ENCODE measurements at places on chromosomes 3 and 15.
A peak's percentile ranks its signal among the peaks of the same experiment; 100 is the strongest.

DNA sequence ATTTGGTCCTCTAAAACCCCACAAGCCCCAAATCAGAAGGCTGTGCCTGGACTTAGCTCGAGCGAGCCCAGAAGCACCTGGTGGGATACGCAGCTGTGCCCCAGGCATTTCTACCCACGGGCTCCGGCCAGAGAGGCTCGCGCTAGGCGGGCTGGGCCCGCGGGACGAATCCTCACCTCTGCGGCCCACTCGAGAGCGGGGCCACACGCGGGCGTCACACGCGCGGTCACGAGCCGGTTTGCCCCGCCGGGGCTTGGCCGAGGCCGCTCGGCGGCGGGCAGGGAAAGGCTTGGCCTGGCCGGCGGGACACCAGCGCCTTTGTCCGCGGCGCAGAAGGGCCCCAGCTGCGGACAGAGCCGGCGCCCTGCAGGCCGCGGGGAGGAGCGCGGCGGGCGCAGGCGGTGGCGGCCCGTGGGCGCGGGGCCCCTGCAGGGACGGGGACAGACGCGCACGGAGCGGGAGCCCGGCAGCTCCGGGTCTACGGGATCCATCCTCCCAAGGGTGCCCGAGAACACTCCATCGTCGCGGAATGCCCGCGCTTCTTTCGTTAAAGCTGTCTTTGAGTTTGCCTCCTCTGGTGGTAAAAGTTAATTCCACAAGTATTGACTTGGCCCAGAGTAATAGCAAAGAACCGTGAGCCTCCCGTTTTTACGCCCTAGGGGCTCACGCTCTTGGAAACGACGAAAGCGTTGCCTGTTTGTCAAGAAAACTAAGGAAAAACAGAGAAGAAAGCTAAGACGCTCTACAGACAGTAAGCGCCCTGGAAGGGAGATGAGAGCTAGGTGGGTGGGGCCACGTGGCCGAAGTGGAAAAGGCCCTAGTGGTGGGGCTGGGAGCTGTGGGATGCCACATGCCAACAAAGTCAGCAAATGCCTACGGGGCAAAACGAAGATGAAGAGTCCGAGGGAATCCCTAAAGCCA, 26.4 kb downstream of the TYRO3 start:
- DNase-seq, result no peak

DNA sequence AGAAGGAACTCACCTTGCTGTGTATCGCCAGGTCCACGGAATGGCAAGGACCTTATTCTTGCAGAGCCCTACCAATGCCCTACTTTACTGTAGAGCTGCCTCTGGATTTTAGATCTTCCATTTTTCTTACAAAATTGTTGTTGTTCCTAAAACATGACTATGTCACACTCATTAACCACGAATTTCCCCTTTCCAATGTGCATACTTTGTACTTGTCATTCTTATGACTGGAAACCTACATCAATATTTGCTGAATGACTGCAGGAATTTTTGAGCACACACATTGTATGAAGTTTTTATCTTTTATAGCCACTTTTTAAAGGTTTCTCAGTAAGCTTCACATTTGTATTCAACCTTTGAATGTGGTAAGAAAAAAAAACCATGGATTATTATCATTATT, 35.9 kb upstream of the CMSS1 start:
- DNase-seq, result no peak

- no peak for DNase-seq
Observed at GRCh38 chr3:172803489-172803888, 53.0 kb downstream of the ECT2 start.

DNA sequence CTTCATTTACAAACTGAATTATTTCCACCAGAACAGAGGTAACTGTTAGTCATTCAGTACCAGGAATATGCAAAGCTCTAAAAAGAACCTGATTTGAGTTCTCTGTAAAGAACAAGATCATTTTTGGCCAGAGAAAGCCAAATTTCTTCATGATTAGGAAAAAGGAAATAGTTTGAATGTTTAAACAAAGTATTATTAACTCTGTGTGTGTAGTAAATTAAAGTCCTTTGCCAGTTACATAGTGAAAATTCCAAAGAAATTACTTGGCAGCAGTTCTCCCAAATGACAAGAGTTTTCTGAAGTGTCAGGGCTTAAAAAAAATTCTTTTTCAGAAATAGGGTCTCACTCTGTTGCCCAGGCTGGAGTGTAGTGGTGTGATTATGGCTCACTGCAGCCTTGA, 24.5 kb downstream of the QTRT2 start:
- DNase-seq, result no peak

- DNase-seq, result no peak
Observed at GRCh38 chr3:136958939-136959338, 1.2 kb downstream of the IL20RB start.

- DNase-seq, result no peak
Observed at GRCh38 chr3:80677796-80678195, 910.0 kb upstream of the ROBO1 start.

DNA sequence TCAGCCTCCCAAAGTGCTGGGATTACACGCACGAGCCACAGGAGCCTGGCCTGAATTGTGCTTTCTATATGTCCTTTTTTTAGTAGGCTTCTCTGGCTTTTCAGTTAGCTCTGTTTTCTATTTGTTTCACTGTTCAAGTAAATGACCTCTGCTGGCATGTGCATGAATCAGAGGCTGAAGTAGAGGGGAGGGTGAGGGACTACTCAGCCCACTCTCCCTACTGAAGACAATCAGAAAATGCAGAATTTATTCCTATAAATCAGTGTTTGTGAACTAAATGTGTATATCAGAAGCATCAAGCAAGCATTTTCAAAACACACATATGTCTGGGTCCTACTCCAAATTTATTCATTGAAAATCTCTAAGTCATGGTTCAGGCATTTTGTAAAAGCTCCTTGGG, 45.0 kb downstream of the ZMAT3 start:
- no peak for DNase-seq

DNA sequence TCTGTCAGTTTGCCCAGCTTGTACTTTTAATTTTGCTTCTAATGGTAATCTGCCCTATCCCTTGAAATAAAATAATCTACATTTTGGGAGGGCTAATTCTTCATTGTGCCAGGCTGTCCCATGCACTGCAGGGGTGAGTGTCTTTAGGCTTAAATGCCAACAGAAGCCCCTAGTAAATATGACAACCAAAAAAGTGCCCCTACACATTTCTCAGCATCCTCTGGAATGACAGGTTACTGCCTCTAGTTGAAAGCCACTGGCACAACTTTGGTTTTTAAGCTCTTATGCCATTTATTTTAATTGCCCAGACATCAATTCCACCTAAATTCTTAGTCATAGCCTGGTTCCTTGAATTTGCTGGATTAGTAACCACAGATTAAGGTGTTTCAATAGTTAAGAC, 3.4 kb downstream of the EPM2AIP1 start:
- no peak for DNase-seq

DNA sequence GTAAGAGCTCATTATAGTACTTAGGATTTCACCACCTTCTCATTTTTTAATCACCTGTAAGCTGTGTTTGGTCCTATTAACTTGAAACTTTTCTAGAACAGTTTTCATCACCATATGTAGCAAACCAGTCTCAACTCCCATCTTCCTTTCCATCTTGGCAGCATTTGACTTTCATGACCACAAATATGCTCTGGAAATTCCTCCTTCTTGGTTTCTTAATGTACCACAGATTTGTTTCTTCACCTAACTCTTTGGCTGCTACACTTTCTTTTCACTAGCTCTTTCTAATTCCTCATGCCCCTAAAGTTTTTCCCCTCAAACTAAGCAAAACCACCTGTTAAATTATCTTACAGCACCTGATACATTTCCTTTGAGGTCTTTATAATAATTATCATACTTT, 13.2 kb upstream of the NMB start:
- no peak for DNase-seq

GRCh38 chr15:38761681-38762080, 197.1 kb upstream of the RASGRP1 start:
- no peak for DNase-seq

- DNase-seq, result no peak
Observed at GRCh38 chr3:34364335-34364734, 565.9 kb downstream of the PDCD6IP start.

DNA sequence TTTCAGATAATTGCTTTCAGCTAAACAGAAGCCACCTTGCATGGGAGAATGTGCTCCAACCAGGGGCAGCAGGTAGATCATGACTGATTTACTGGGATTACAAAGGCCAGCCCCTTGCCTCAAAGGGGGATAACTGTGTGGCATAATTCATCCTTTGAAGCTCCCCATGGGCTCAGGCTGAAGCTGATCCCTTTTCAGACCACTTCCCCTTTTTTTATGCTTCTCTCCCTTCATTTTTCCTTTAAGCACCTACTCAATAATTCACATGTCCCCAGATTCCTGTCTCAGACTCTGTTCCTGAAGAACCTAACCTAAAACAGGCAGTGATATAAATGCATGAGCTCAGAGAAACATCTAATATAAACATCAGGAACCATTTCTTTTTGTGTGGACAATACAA, 8.2 kb upstream of the MYRIP start:
- DNase-seq, result no peak

- peak; percentile 9 for DNase-seq
Observed at GRCh38 chr3:129184396-129184657, 631 bp upstream of the CNBP start.

- DNase-seq, result no peak
Observed at GRCh38 chr3:131705558-131706051, 202.8 kb upstream of the MRPL3 start.

GRCh38 chr15:44647036-44647435, 16.4 kb downstream of the SPG11 start:
- DNase-seq, result no peak

DNA sequence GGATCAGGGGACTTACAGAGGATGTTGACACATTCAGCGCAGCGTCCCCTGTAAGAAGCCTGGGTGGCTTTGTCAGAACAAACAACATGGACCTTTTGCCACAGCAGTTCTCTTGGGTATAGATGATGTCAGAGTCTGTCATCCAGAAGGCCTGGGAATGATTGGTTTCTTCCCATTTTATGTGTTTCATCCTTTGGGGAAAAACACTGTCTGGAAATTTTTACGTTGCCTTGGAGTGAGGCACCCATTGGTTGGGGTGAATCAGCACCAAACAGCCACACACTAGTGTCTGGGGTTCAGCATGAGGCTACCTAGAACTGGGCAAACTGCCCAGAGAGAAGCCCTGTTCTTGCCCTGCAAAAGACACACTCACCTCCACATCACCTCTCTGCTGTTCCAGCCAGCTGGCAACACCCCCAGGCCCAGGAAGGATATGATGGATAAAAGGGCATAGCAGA, 123.0 kb downstream of the FAM43A start:
- no peak for DNase-seq

- no peak for DNase-seq
Observed at GRCh38 chr3:129409541-129409940, 18.9 kb downstream of the EFCAB12 start.

DNA sequence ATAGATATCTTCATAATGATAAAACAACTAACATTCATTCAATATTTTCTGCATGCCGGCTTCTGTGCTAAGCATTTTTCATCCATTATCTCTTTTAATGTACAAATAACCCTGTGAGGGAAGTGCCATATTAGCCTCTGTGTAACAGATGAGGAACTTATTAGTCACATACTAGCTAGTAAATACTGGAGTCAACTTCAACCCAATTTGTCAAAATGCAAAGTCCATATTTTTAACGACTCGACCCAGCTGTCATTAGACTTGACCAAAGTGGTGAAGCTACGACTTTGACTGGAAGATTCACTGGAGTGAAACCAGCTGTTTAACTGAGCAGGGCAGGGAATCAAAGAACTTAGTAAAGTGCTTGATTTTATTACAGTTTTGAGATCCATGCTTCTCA, 41.6 kb downstream of the PARP15 start:
- DNase-seq, result no peak

GRCh38 chr3:142889212-142890014, 530 bp upstream of the PCOLCE2 start:
- peak; percentile 77 for DNase-seq

All from posterior cingulate gyrus (tissue), 11 donors.